ENCODE measurements at places on chromosomes 6 and 20.

GRCh38 chr6:127900935-127901334 is at the start of gene THEMIS:
Gene THEMIS (minus strand): TSS chr6:127901058. CDS start chr6:127900932, 126 bp downstream.
- DNase-seq: no peak

- no peak for DNase-seq
Observed at GRCh38 chr20:64010711-64011237, 25.2 kb upstream of the C20orf204 start.

DNA sequence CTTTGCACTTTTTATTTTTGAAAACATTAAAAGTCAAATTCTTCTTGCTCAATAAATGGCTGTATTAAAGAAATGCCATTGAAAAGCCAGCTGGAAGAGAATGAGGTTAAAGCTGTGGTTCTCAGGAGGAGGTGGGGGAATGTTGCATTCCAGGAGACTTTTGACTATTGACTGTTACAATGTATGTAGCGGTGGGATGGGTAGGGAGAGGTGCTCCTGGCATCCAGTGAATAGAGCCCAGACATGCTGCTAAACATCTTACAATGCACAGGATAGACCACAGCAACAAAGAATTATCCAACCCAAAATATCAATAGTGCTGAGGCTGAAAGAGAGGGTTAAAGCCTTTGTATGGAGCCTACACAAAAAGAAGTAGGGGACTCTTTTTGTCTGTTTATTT is 295.9 kb downstream of the NKAIN2 start:
- no peak for DNase-seq

DNA sequence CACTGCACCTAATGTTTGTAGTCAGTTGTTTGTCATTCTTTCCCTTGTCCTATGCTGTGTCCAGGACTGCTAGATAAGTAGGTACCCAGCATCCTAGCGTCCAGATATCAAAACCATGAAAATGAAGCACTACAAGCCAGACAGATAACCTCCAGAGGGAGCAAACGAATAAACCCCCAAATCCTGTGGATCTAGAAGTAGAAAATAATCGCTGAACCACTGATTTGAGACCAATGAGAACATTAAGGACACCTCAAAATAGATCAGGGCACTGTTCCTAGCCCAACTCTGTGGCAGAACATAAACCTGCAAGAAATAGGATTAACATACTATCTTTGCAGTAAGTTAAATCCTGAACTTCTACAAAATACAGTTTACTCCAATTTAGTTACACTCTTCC is 1.1 kb upstream of the KLHL32 start:
- DNase-seq: no peak

DNA sequence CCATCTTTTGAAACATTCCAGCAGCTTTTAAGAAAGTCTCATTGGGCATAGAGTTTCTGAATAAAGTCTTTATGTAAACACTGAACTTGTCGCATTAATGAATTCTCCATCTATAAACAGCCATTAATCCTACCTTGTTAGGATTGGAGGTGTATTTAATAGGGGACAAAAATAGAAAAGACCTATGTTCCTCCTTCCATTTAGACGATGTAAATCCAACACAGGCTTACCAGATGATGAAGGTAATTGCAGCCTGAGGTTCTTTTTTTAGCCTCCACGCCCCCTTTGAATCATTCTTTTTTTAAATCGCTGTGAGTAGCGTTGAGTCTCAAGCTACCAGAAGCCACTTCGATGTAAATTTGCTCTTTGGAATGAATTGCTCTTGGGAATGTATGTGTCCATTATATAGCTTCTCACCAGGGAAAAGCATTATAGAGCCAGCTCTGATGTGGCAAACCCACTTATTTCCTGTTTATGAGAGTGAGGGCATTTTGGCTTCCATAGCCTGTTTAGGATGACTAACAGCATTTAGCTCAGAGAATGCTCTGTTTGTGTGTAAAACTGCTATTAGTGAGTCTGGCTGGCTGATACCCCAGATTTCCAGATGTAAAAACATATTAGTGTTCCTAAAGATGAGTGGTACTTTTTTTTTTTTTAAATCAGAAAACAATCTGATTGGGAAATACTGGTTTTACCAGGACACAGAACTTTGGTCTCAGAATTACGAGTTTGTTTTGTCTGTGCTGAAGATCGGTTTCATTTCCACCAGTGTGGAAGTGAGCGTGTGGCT is 74.9 kb upstream of the CLDN20 start:
- DNase-seq: no peak
